ENCODE measurements at places on chromosomes 7 and 10. TPM values are rescaled to one million over a fixed set of nuclear protein-coding genes. Genes with fewer than 3 reads are reported as not detected.

Gene GPR15LG
- 0.36 TPM for total RNA-seq

Gene SLC26A4
- total RNA-seq: 0.45 TPM

Gene TMEM229A
- total RNA-seq: 2.4 TPM

Gene ATE1
- total RNA-seq: 31.8 TPM

Gene ANKRD7
- 9.3 TPM for total RNA-seq

Gene WAC
- 130 TPM for total RNA-seq

Gene MXI1
- total RNA-seq: 44.1 TPM

Gene PWWP2B
- total RNA-seq: 4.7 TPM

Gene PIK3CG
- total RNA-seq: 1.9 TPM

Gene CRTAC1
- 15.5 TPM for total RNA-seq

Gene DGKI
- total RNA-seq: 79.2 TPM

Gene CACNB2
- 16.2 TPM for total RNA-seq

Gene SFXN3
- 47.7 TPM for total RNA-seq

Gene EXOC4
- 106 TPM for total RNA-seq

Gene CNNM1
- total RNA-seq: 6.3 TPM

Gene RHOBTB1
- total RNA-seq: 26.4 TPM

Gene FBXL13
- 9.2 TPM for total RNA-seq

Gene CDNF
- not detected for total RNA-seq

Gene CPA1
- total RNA-seq: not detected

Gene ENTPD1
- 12.2 TPM for total RNA-seq

Gene NPSR1
- 4.4 TPM for total RNA-seq

Gene TRRAP
- 46.9 TPM for total RNA-seq

Gene TLL2
- total RNA-seq: 1.2 TPM

Gene NRBF2
- total RNA-seq: 12.7 TPM

Gene ANLN
- total RNA-seq: 9.8 TPM

Gene ADAM8
- 1.6 TPM for total RNA-seq

Gene SPDYE16
- total RNA-seq: 0.27 TPM

Gene MCM10
- total RNA-seq: 6.4 TPM

Gene EPO
- total RNA-seq: not detected
